ENCODE measurements at places on chromosomes 11 and 22.

DNA sequence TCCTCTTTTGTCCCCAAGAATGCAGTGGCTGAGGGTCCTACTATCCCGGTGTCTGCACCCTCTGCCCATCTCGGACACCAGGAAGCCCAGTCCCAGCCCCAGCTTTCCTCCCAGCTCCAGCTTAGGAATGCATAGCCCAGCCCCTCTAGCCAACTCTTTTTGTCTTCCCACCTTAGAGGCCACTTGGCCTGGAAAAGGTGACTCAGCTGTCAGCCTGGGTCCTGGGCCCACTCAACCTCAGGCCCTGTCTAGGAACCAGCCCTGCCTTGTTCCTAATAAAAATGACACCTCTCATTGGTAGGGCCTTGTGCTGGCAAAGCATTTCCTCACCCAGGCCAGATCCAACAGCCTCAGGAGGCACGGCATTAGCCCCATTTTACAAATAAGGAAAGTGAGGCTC lies 28.2 kb downstream of the PDE2A start:
- no peak for DNase-seq

DNA sequence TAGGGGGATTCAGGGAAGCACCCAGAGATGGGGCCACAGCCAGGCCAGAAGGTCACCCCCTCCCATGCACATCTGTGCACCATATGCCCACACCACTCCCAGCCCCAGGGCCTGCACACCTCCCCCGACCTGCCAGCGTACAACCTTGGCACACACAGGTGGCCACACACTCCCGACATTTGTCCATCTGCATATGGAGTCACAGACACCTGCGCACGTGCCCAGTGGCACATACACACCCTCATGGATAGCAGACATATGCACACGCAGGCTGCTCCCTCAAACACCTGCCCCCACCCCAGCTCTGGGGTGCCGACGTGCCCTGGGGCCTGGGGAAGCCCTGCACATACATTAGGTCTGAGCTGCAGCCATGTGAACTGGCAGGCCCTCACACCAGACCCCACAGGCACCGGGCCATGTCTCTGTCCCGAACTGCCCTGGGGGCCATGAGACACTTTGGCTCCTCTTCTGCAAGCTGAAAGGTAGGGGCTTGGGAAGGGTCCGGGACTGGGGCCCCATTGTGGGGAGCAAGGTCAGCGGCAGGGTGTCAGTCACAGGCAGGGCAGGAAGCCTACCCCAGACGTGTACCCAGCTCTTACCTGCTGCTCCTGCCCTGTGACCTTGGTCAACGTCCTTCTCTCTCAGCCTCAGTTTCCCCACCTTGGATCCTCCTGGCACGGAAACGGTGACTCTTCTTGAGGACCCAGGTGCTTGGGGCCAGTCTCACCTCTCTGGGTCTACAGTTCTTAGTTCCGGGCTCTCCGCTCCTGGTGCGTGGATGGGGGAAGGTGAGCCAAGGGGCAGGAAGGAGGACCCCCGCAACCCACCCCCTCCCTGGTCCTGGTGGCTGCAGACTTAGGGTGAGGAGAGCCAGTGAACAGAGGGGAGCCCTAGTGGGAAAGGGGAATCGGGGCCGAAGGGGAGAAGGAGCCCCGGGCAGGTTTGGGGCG lies 579 bp upstream of the CABP7 start:
- DNase-seq: no peak

DNA sequence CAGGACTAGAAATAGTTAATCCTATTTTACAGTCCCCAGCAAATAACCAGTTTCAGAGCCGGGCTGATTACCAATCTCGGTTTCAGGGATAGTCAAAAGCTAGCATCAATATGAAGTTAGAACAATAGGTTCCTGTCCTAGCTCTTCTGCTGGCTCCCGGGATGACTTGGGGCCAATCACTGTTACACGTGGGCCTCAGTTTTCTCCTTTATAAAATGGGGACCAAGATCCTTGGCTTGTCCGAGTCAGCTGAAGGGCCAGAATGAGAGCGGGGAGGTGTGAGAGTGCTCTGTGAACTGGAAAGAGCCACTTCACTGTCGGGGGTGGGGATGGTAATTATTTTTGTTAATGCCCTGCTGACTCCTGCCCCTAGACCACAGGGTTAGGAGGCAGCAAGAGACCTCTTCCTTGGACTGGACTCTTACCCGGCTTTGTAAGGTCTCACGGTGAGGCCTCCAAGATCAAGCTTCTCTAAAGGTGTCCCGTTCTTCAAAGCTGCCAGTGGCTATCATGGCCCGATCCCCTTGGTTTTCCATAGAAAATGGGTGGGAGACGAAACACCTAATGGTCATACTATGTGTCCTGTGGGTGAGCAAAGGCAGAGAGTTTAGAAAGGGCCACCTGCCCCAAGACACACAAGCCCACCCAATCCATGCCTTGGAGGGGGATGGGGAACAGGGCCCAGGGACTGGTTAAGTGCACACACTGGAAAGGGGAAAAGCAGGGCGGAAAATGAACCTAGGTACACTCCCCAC lies 1.4 kb downstream of the UCP2 start:
- DNase-seq: no peak

DNA sequence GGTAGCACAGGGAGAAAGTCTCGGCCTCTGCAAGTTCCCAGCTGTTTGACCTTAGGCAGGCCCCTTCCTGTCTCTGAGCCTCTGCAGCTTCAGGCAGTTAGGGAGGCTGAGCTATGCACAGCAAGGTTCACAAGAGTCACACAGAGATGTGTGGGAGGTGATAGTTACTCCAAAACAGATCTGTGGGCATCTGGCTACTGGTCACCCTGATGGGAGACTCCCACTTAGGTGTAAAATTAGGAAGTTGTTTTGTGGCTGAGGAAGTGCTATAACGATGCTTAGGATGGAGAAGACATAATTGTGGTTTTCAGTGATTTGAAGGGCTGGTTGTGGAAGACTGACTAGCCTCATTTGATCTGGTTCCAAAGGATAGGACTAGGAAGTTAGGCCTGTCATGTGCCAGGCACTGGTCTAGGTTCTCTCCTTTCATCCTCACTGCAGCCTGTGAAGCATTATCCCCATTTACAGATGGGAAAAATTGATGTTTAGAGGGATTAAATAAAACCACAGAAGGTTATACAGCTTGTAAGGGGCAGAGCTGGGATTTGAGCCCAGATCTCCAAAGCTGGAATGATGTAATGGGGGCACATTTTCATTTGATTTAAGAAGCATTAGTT lies 13.5 kb downstream of the ACO2 start:
- no peak for DNase-seq

- DNase-seq: no peak
These were observed 898.2 kb upstream of the RAG2 start for GRCh38 chr11:37496201-37496600.

- no peak for DNase-seq
These were observed 122.2 kb downstream of the ST3GAL4 start for GRCh38 chr11:126477535-126478305.

- DNase-seq: no peak
These were observed 34.9 kb downstream of the KDM2A start for GRCh38 chr11:67153971-67154370.

- no peak for DNase-seq
These were observed 3.4 kb downstream of the DGCR6 start for GRCh38 chr22:18909556-18909955.

DNA sequence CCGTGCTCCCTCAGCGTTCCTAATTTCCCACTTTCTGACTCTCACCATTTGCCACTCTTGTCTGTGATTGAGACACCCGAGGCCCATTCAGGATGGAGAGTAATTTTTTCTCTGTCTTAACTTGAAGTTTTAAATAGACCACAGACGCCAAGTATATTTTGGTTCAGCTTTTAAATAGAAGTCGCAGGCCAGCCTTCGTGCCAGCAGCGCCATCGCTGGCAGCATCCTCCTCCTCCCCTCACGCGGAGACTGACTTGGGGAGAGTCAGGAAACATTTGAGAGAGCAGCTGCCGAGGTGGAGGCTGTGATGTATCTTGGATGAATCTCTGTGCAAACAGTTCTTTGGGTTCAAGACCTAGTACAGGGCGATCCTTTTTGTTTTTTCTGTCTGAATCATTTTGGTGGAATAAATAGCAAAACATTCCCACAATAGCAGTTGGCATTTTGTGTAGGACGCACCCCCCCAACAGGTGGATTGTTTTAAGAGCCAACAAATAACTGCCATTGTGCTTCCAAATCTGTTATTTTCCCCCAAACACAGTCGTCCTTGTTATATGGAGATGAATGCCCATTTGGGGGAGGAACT lies 889 bp upstream of the DMC1 start:
- no peak for DNase-seq

GRCh38 chr11:8256271-8257002 lies 7.2 kb downstream of the LMO1 start:
- no peak for DNase-seq

DNA sequence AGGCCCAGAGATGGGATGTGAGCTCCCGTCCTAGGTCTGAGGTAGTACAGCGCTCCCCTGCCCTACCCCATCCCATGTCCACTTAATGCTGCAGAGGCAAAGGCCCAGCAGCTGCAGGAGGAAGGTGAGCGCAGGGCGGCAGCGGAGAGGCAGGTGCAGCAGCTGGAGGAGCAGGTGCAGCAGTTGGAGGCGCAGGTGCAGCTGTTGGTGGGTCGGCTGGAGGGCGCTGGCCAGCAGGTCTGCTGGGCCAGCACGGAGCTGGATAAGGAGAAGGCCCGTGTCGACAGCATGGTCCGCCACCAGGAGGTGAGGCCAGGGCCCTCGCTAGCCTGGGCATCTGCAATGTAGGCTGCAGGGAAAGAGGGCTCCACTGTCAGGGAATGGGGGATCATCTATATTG lies 15.2 kb downstream of the CCDC157 start:
- DNase-seq: no peak

DNA sequence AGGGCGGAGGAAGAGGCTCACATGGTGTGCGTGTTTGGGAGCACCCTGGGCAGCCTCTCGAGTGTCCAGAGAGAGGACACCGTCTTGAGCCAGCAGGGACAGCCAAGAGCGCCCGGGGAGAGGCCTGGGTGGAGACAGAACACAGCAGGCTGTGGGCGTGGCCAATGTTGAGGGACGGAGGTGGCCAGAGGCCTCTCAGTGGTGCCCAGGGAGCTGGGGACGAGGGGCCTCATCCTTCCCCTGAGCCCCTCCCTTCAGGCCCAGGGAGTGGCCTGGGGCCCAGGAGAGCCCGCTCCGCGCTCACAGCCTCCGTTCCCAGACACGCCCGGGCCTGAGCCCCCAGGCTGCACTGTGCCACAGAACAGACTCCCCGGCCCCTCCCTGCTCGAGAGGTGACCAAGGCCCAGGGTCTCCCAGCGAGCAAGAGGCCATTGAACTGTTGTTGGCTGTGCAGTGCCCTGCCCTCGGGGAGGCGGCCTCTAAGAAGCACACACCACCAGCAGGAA lies 48.4 kb downstream of the CDKN1C start:
- DNase-seq: peak; percentile 35

DNA sequence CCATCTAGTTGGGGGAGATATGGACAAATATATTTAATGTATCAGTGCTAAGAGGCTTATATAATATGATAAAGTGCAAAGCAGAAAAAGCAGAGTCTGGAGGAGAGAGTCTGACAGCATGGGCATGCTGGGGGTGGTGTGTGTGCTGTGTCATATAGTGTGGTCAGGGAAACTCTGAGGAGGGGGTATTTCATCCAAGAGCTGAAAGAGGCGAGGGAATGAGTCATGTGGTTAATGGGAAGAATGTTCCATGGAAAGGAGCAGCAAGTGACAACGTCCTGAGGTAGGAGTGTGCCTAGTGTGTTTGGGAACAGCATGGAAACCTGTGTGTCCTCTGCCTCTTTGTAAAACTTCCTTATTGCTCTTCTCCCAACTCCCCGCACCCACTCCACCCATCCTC lies 38.0 kb downstream of the EIF3F start:
- no peak for DNase-seq

DNA sequence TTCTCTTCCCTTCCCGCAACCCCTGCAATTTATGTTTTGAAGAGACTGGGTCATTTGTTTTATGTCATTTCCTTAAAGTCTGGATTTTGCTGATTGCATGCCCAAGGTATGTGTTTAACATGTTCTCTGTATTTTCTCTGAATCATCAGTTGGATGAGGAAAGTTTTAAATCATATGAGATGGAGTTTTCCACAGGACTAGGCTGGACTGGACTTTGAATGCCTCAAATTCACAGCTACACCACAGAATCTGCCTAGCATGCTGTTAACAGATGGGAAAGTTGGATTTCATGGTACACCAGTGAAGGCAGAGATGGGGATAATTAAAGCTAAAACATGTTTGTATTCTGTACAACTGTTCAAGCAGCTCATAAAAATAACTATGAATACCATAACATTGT lies 62.6 kb downstream of the CWC15 start:
- DNase-seq: no peak

DNA sequence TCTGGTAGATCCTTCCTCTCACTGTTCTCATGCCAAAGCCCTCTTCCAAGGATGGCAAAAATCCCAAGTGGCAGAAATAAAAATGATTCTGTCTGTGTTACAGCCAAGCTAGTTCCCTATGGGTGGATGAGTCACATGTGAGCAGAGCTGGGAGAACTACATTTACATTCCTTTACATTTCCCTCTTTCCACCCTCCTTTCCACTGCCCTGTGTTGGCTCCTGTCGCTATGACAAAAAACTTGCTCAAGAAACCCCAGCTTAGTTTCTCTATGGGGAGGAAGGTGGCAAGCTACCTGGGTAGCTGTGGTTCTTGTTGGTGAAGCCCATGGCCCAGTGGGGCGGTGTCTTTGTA lies 10.2 kb upstream of the DDB2 start:
- peak; percentile 68 for DNase-seq

GRCh38 chr11:72026090-72026489 lies 27.4 kb downstream of the IL18BP start:
- no peak for DNase-seq

GRCh38 chr22:26579331-26579886 lies 10.5 kb downstream of the TPST2 start:
- DNase-seq: no peak

DNA sequence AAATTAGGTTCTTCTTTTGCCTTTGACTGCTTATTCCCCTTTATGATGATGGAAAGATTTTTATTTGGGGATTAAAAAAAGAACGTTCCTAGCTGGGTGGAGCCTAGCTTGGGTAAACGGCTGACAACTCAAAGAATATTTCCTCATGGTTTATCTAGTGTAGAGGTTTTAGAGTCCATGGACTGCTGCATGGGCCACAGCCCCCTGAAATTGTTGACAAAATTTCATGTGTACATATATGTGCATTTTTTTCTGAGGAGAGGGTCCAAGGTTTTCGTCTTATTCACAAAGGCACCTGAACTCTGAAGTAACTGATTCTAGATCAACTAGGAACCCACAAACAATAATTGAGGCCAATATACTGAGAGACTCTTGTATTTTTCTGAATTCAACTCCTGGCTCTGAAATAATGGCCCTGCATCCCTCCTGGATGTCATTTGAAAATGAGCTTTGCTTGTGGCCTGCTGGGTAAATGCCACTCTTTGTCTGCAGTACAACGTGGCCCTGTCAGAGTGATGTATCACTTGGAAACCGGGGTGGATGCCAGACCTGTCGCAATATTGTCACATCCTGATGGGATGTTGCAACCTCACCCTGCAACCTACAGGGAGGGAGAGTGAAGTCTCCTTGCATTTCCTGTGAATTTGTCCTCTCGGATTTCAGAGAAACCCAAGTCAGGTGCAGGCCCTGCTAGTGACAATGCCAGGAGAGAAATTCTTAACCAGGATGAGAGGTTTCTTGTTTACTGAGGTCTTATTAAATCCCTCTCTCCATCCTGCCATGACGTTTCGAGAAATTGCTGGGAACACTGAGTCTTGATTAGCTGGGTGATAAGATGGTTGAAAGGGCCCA lies 33.8 kb downstream of the EHF start:
- no peak for DNase-seq

- no peak for DNase-seq
These were observed 60.2 kb downstream of the KIAA1671 start for GRCh38 chr22:25012741-25013143.

- DNase-seq: no peak
These were observed 1.7 kb downstream of the USP35 start for GRCh38 chr11:78190374-78190773.
